ENCODE measurements at places on chromosomes 3 and 15.

DNA sequence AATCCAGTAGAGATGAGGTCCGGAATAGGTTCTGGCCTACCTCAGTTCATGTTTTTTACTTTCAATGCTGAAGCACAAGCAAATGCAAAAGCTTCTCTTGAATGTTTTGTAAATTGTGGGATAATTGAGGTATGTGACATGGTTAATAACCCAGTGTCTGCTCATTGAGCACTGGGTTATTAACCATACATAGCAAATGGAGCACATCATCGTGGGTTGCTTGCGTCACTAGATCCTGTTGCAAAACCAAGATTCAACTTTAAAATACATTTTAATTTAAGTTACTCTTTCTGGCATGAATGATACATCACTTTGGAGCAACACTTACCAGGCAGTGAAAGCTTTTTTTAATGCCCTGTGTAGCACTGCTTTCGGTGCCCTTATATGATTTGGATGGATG is 165.6 kb downstream of the IGF1R start:
- DNase-seq, result no peak

- no peak for DNase-seq
Observed at GRCh38 chr3:29176501-29176900, 104.4 kb upstream of the RBMS3 start.

GRCh38 chr3:195907934-195908693 is at the start of gene TNK2:
Gene TNK2, minus strand, starts transcription at chr3:195908551. Its CDS starts 19,963 bp downstream, at chr3:195888588.
- no peak for DNase-seq

- no peak for DNase-seq
Observed at GRCh38 chr3:134312072-134312872, 61.6 kb upstream of the RYK start.

GRCh38 chr3:194279101-194279500 is 72.0 kb downstream of the CPN2 start:
- DNase-seq, result no peak

Data from GM12891 (cell line).